GM04503 (cell line): ENCODE measurements at places on chromosomes 5 and 9.

GRCh38 chr5:68418201-68418600 is 202.6 kb downstream of the PIK3R1 start:
- no peak for DNase-seq

DNA sequence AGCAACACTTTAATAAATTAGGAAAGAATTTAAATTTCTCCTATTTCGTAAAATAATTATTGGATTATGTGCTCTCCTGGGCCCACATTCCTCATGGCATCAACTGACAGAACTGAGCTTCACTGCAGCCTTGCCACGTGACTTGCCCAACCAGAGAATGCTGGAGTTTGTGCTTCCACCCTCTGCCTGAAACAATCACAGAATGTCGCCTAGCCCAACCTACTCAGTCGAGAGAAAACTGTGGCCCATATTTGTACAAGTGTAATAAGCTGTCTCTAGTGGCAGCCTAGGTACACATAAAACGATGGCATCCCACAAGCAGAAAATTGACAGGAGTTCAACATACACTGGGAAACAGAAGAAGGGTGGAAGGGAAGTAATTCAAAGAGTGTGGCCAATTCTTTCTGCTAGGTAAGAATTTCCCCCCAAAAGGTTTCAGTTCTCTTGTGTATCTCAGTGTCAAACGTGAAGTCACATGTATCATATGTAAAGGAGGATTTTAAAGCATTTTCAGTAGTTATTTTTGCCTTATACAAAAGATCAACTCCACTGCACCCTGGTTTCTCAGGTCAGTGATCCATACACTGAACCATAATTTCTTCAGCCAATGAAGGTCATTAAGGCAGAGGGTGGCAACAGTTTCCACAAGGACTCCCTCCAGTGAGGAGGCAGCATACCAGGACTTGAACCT is 41.7 kb downstream of the ZNF608 start:
- DNase-seq: no peak

GRCh38 chr9:128807827-128808226 is 10.5 kb upstream of the ENDOG start:
- no peak for DNase-seq

- no peak for DNase-seq
These were observed 69.8 kb downstream of the MYO10 start for GRCh38 chr5:16866273-16866672.

- peak; percentile 42 for DNase-seq
These were observed 102.4 kb downstream of the CDK5RAP2 start for GRCh38 chr9:120477534-120478001.

DNA sequence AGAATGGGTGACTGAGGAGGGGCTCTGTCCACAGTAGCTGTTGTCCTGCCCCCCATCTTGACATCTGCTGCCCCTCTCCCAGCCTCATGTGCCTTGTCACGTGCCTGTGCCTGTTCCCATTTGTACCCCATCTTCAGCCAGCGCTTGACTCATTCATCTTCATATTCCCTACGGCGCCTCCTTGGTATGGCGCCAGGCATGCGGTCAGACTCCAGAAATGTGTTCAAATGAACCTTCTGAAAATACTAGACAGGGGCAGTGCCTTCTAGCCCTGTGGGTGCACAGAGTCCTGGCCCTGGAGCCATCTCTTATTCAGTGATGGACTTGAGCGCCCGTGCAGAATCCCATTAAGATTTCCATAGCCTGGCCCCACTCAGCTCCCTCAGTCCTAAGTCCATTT is 46.2 kb downstream of the CFAP77 start:
- no peak for DNase-seq

DNA sequence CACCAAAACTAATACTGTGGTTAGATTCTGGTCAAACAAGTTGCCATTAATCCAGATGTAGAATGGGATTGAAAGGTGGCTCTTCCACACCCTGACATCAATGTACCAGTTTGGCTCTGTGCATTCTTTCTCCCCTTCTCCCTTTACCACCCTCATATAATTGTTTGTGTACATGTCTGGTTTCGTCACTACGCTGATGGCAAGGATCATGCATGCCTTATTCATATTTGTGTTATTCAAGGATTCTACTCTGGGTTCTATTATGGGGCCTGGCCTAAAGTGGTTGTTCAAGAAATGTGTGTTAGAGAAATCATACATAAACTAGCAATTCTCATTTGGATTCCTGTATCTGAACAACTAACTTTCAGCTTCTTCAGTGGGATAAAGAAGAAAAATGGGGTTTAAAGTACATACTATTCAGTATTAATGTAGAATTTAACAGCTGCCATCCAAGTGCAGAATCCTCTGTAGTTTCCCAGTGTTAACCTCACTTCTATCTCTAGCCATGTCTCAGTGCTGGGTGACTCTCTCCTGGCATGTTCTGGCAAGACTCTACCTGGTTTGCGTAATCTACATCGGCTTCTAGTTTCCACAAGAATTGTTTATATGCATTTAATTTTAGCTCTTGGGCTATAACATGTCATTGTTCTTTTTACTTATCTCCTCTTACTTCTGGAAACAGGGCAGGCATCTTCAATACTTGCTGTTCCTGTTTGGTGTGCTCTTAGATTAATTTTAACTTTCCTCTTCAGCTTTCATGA is 27.9 kb upstream of the CDKN2B start:
- no peak for DNase-seq

GRCh38 chr9:96411129-96411838 is 6.9 kb downstream of the ZNF367 start:
- no peak for DNase-seq

DNA sequence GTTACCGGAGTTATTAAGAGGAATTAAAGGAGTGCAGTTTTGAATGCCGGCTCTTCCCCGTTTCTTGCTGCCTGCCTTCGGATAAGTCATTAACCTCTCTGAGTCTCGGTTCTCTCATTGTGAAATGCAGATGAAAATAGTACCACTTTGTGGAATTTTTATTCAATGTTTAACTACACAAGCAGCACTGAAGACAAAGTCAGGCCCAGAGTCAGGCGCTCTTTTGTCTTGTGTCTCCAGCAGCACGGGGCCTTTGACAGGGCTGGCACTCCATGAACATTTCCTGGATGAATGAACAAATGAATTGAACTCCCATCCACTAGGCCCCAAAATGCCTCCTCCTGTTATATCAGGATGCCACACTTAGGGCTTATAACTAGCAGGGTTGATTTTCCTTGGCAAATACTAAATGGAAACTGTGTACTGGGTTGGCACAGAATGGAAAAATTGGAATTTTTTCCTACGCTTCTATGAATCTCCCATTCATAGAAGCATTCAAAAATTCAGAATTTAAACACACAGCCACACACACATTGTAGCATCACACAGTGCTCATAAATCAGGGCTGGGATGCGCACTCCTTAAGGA is 332.8 kb downstream of the MLLT3 start:
- no peak for DNase-seq

DNA sequence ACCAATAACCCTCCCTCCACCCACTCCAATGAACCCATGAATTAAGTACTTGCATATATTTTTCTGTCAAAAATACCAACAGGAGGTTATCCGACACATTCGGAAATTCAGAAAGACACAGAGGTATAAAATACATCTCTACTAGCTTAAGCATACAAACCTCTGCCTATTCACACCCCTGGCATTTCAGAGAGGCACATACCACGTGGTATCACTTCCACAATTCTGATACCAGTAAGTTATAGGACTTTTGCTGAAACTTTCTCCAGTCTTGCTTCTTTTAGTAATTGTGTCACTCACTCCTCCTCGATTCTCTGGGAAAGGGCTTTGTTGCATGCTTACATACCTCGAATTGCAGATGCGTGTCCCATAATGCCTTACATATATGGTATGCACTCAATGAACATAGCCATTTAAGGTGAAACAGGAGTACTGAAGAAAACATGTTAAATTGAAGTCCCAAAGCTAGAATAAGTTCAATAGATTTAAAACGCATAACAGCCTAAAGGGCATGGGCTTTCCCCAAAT is 58.1 kb downstream of the TLE1 start:
- DNase-seq: no peak

DNA sequence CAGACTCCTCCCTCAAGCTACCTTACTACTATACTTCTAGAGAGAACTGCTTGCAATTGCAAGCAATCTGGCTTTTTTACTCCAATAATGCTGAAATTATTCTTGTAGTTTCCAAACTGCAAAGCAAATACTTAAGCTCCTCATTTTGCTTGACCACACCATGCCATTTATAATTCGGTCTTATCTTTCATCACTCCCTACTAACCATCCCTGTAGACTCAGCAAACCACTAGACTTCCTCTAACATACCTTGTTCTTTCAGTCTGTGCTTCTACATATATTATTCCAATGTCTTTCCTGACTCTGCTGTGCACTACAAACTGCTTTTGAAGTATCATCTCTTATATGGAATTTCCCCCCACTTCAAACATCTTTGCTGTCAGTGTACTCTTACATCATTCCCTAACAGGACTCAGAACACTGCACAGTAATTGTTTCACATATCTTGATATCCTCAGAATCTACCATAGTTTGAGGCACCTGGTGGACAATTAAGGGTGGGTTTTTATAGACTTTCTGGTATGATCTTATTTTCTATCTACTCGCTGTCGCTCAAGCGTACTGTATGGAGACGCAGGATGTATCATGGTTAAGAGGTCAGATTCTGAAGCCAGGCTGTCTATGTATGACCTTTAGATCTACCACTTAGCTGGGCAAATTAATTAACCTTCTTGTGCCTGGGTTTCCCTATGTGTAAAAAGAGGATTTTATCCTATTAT is 2.8 kb downstream of the IL6ST start:
- no peak for DNase-seq

DNA sequence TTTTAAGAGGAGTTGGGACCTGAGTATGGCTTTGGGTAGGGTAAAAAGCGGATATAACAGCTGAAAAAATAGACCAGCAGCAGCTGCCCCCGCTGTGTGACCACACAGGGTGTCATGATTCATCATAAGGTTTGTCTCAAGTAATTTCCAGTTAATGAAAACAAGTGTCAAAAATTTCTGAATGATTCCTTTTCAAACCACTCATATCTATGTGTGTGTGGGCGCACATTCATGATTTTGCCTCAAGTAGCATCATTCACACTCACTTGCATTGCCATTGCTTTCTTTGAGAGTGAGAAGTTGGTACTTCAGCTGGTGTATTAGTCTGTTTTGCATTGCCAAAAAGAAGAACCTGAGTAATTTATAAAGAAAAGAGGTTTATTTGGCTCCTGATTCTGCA is 12.1 kb upstream of the TNFAIP8 start:
- no peak for DNase-seq

DNA sequence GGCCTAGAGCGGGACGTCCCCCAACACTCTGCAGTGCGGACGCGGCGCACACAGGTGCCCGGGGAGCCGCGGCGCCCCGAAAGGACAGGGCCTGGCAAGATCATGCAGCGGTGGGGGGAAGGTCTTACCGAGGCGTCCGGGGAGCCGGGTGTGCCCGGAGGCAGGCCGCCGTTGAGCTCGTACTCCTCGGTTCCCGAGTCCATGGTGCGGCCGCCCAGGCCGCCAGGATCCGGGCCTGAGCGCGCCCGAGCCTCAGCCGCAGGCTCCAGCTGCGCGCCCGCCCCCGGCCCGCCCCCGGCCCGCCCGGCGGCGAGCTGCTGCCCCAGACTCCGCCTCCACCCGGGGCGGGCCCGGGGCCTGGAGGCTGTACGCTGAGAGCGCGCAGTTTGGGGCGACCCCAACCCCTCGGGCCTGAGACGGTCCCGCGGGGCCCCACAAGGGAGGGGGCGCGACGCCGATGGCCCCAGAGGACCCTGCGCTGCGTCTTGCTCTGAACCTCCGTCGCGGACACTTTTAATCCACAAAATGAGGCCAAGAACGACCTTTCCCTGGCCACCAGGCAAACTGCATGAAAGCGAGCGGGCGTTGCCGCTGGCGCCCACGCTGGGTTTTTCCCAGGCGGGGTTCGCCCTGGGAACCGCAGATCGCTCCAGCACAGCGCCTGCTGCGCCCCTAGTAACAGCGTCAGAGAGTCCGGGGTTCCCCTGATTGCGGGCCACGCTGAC is at the start of gene NINJ1:
TSS of gene NINJ1 (minus strand) at position 237 of the 725 bp plus-strand sequence. CDS start at position 203, 34 bp downstream.
- DNase-seq: peak; percentile 22

GRCh38 chr5:150180241-150181026 is 9.4 kb upstream of the SLC6A7 start:
- no peak for DNase-seq

- DNase-seq: no peak
These were observed 92.2 kb upstream of the TRPM3 start for GRCh38 chr9:71213633-71214032.
